Transverse colon (tissue), 4 donors: ENCODE measurements at places on chromosomes 2 and 18.

DNA sequence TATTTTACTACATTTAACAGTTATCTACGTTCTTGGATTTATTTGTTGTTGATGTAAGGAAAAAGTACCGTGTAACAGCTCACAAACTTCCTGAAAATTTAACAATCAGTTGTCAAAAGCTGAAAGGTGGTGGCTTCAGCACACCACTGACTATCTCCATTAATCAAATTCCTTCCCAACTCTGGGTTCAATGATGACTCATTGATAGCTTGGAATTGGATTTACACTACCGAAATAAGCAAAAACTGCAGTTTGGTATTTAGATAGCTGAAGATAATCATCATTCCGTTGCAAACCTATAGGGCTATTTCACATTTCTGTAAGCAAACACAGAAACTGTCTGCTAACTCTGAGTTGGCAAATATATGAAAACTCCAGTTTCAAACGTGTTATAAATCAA lies 322.3 kb upstream of the TFPI start:
- no peak for DNase-seq

- no peak for DNase-seq
These were observed 6.7 kb downstream of the MTHFD2 start for GRCh38 chr2:74205113-74205512.

- DNase-seq = no peak
These were observed 4.5 kb upstream of the BCL2L11 start for GRCh38 chr2:111116011-111116746.

DNA sequence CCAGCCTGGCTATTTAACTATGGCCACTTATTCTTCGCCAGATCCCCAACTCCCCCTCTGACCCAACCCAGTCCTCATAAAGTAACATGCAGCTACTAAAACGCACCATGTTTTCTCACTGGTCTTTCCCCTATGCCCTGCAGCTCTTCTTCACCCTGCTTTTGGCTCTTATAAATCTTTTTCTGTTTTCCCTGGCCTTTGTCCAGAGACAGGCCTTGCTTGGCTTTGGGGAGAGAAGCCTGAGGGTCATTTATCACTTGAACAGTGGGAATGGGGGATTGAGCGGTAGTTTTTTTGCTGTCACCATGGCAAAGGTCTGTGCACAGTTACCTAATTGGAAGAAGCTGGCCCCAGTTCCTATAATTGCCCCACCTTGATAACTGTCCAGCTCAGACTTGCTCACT lies 202.9 kb upstream of the NT5C1B start:
- no peak for DNase-seq

- no peak for DNase-seq
These were observed 628.7 kb upstream of the PIK3C3 start for GRCh38 chr18:41326311-41326710.

DNA sequence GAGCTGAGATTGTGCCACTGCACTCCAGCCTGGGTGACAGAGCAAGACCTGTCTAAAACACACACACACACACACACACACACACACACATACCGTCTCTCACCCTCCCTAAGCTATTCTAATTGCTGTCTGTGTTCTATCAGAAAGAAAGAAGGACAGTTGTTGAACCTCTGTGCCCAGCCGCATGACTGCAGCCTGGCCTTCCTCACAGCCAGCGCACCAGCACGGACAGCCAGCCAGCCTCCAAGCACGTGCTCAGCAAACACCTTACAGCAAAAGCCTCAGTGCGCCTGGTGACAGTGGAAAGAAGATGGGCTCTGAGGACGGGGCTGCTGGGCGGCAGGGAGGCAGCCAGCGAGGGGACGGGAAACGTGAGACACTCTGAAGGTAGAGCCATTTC lies 58.0 kb downstream of the ZNF516 start:
- DNase-seq = no peak

GRCh38 chr2:1055014-1055595 lies 104.5 kb downstream of the SNTG2 start:
- no peak for DNase-seq

GRCh38 chr18:35841283-35841682 lies 131.2 kb upstream of the RMP24 start:
- no peak for DNase-seq

GRCh38 chr2:129484999-129485897 lies 494.2 kb upstream of the RAB6C start:
- no peak for DNase-seq

DNA sequence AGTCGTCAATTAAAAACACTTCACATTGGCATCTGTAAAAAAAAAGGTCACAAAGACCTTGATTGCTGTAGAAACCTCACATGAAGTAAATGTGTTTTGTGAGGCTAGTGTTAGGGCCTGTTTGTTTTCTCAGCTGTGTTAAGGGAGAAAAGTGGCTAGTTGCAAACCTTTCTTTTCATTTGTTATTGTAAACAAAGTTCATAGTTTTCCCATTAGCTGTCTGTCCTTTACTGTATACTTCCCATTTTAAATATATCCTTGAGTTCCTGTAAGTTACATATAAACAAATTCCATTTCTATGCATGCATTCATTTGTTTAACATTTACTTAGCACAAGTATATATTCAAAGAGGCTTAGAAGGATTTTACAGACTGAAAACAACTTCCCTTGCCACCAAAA lies 1250.2 kb downstream of the LRP1B start:
- no peak for DNase-seq

GRCh38 chr2:106336737-106337136 lies 131.5 kb downstream of the RGPD3 start:
- no peak for DNase-seq

DNA sequence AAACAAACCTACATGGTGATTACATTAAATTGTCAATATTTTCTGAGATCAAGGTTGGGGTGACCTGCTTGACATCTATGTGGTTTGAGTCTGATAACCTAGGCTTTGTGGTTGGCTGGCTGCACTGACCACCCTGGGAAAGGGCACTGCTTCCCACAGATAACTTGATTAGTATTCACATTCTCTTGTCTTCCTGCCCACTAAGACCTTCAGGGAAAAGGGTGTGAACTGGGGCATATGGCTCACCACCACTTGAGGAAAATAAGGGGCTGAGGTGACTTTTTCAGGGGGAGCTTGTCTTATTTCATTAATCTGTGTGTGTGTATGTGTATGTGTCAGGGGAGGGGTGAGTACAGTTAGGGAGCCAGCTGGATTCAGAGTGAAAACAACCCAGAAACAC lies 1.5 kb downstream of the SMYD1 start:
- DNase-seq = no peak

DNA sequence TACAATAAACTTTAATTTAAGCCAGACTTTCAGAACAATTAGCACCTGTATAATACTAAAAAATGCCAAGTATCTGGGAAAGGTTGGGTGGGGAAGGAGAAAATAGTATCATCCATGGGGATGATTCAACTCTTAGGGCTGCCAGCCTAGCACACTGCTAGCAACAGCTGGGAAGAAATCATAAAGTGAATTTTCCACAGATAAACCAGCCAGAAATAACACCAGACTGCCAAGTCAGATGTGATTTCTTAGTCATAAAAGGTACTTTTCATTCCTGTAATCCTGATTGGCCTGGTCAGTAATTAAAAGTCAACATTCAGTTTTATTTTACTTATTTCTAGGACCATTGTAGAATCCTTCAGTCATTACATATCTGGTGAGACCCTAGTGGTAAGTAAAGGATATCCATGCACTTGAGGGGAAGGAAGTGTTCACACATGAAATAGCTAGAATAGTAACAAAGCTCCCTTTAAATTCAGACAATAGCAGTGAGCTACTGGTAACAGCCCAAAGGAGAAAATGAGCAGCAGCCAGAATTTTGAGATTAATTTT lies 59.4 kb downstream of the LIMS1 start:
- DNase-seq = no peak

DNA sequence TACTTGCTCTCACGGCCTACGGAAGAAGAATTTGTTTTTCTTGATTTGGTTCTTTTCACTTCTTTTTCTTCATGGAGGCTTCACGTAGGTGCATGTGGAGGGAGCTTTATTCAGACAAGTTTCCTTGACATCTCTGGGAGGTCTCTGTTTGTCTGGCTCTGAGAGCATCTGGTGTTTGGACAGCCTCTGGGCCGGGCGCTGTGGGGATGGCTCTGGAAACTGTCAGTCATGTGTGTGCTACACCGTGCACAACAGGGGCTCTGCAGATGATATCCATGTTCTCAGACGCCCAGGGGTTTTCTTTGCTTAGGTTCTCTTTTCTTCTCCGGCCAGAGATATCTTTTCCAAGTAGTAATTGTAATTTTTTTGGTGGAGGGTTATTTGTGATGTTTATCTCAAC lies 130.7 kb downstream of the SH3RF3 start:
- no peak for DNase-seq

DNA sequence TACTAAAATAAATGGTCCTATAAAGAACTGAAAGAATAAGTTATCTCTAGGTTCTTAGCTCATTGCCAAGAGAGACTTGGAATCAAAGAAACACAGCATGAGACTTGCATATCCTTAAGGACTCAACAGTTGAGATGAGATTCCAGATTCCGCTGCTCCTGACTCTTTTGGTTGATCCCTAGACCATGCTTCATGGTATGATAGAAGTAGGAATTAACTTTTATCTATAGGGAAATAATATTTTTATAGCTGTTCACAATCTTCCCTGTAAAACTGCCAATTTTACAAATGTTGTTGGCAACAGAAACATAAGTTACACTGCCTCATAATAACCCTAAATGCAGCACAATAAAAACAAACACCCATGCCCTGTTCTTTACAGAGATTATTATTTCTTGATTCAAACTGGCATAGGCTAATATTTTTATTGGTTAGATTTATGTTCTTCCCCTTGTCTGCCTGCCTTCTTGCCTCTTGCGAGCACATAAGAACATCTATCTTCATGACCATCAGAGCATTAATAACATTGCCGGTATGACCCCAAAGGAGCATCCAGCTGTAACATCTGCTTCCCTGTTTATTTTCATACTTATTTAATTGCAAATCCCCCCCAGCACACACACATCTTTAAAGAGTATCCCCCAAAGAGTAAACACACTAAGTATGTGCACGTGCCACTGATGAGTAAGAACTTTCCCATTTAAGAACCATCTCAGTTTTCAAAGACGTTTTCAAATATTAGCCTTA lies 735.7 kb upstream of the SLC8A1 start:
- no peak for DNase-seq

GRCh38 chr2:217220228-217221013 lies 360.6 kb upstream of the TNP1 start:
- DNase-seq = no peak

GRCh38 chr2:98280376-98281102 lies 65.7 kb upstream of the CNGA3 start:
- DNase-seq = peak; percentile 79

GRCh38 chr18:78732273-78733210 lies 247.1 kb upstream of the SALL3 start:
- no peak for DNase-seq

GRCh38 chr2:45007961-45008295 lies 1.3 kb downstream of the SIX2 start:
- no peak for DNase-seq

GRCh38 chr2:85539361-85540132 lies 579 bp downstream of the MAT2A start:
- DNase-seq = peak; percentile 71

- no peak for DNase-seq
These were observed 344.3 kb upstream of the RAB12 start for GRCh38 chr18:8264861-8265411.

- no peak for DNase-seq
These were observed 70.6 kb downstream of the CCDC178 start for GRCh38 chr18:33369711-33370449.

DNA sequence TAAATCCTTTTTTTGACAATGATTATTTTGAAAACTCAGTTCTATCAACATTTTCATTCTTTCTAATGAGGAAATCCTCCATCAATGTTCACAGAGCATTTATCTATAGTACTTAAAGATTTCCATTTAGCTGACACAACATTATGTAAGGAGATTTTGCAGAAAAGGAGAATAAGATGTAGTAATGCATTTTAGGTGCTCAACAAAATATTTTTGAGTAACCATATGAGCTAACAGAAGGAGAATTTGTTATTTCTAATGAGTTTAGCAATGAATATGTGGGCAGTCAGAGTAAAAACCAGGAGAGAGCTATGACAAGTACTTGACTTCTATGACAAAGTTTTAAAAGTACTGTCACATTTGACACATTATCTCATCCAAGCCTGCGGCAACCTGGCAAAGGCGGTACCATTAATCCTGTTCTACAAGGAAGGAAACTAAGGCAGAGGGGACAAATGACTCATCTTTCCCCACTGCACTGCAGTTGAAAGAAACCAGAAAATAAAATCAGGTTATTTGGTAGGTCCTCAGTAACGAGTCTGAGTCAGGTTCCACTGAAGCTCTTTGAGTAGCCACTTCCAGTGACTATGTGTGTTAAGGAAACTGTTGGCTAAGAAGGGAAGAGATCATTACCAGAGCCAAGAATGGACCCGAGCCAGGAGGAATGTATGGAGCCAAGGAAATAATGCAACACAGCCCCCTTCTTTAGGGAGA lies 134.1 kb upstream of the ITGB6 start:
- no peak for DNase-seq

GRCh38 chr2:133774654-133775015 lies 206.4 kb upstream of the NCKAP5 start:
- peak; percentile 18 for DNase-seq

- DNase-seq = no peak
These were observed 25.5 kb upstream of the IL37 start for GRCh38 chr2:112885506-112885902.
